Gastrocnemius medialis (tissue), 4 donors: ENCODE measurements at places on chromosomes 2 and 18. TPM values are rescaled to one million over a fixed set of nuclear protein-coding genes. Genes with fewer than 3 reads are reported as not detected.
A peak's percentile ranks its signal among the peaks of the same experiment; 100 is the strongest.

Gene ZSWIM2
- not detected for total RNA-seq

Gene KCNIP3
- 2.9 TPM for total RNA-seq

Gene MYOM1
- total RNA-seq, result 265 TPM

Gene TUBB6
- total RNA-seq, result 29.7 TPM

Gene PDCL3
- total RNA-seq, result 30.4 TPM

Gene RAPGEF4
- total RNA-seq, result 1.4 TPM

GRCh38 chr2:143875295-143876233 lies 644.4 kb downstream of the ZEB2 start:
- no peaks in the 10 kb centered on the region for H3K4me1 ChIP-seq
- no peak overlapping the region for H3K27ac ChIP-seq

GRCh38 chr2:220891405-220891804 lies 680.7 kb downstream of the EPHA4 start:
- H3K27ac ChIP-seq, result no peak overlapping the region
- H3K4me1 ChIP-seq, result no peaks in the 10 kb centered on the region
- DNase-seq, result no peak
- H3K4me3 ChIP-seq, result no peak overlapping the region
- H3K36me3 ChIP-seq, result no peaks in the 10 kb centered on the region

GRCh38 chr2:239075918-239076758 lies 228.3 kb downstream of the TWIST2 start:
- DNase-seq, result no peak
- no peaks in the 10 kb centered on the region for H3K4me1 ChIP-seq
- H3K4me3 ChIP-seq, result no peak overlapping the region
- H3K27ac ChIP-seq, result no peak overlapping the region
- no peaks in the 10 kb centered on the region for H3K36me3 ChIP-seq
- no peaks in the 10 kb centered on the region for H3K27me3 ChIP-seq

GRCh38 chr2:227370791-227371312 lies 8.3 kb downstream of the TM4SF20 start:
- DNase-seq, result peak; percentile 28
- no peaks in the 10 kb centered on the region for H3K36me3 ChIP-seq
- H3K4me3 ChIP-seq, result no peak overlapping the region
- no peaks in the 10 kb centered on the region for H3K27me3 ChIP-seq
- H3K27ac ChIP-seq, result no peak overlapping the region

GRCh38 chr2:146806364-146807005 lies 1038.3 kb upstream of the ACVR2A start:
- DNase-seq, result no peak
- H3K27ac ChIP-seq, result no peak overlapping the region
- no peaks in the 10 kb centered on the region for H3K36me3 ChIP-seq
- peaks cover 5% of the 10 kb centered on the region for H3K4me1 ChIP-seq

DNA sequence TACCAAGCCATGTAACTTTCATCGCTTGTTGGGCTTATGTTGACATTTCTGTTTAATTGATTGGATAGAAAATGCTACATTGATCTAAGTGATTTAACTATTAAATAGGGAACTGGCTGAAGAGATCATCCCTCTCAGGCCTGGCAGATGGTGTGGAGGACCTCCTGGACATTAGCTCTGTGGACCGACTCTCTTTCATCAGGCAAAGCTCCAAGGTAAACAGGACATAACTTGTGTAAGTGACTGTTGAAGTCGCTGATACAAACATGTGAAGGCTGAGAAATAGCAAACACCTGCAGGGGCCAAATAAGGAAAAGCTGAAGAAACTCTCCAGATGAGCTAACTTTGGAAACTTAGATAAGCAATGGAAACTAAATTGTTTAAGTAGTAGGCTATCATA lies 68.8 kb downstream of the UNC80 start:
- no peak overlapping the region for H3K27ac ChIP-seq
- H3K36me3 ChIP-seq, result no peaks in the 10 kb centered on the region
- H3K4me1 ChIP-seq, result no peaks in the 10 kb centered on the region
- H3K4me3 ChIP-seq, result no peak overlapping the region
- no peaks in the 10 kb centered on the region for H3K27me3 ChIP-seq
